ENCODE measurements at places on chromosomes 2 and 18.

DNA sequence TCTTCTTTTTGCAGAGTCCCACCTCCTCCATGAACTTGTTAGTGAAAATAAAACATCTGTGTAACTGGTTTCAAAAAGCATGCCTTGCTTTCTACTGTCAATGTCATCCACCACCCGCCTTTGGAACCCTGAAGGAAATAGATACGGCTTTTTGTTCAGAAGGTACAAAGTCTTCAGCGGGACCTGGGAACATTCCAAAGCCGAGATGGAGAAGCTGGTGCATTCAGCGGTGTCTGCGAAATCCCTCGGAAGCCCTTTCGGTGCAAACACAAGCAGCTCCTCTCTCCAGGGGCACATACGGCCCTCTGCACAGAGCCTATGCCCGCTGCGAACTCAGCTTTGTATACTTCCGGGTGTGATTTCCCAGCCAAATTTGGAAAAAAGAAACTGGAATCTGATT, 555.8 kb upstream of the SALL3 start:
- DNase-seq: no peak

DNA sequence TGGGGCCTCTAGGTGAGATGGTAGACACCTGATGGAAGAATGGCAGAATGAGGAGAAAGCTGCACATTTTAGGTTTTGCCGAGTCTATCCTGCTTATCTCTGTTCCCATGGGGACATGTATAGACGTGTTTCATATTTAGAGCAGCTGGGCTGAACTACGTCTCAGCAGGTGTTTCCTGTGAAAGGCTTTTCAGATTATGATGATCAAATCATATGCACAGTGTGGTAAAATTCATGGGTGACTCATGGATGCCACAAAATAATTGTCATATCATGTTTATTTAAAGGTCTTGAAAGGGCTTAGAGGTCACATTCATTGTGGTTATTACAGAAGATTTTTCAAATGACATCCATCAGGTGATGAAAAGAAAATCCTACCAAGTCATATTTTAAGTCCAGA, 90.5 kb downstream of the ICOS start:
- no peak for DNase-seq

DNA sequence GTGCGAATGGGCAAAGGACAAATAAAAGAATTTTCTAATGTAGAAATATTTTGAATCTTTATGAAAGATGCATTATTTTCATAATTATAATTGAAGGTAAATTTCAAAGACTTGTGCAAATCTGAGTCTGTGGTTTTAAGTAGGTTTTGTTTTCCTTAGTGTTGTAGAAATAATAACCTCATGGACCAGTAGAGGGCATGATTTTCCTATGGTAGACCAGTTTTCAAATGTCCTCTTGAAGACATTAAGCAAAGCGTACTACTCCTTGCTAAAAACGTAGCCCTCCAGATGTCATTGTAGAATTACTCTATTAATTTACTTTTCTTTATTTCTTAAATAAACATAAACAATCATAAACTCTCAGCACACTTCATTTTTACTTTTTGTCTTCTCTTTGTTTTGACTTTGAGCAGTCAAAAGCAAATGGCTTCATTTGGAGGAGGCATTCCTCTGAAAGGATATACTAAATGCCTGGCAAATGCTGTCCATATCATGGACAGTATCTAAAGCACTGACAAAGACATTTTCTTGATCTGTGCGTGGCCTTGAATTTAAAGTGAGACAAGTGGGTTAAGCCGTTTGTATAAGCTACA, 85.8 kb upstream of the FAM237A start:
- no peak for DNase-seq

GRCh38 chr18:35179906-35180305, 60.9 kb upstream of the ZNF397 start:
- no peak for DNase-seq

- no peak for DNase-seq
Measured at GRCh38 chr2:29075894-29076705, 1.8 kb upstream of the PCARE start.

DNA sequence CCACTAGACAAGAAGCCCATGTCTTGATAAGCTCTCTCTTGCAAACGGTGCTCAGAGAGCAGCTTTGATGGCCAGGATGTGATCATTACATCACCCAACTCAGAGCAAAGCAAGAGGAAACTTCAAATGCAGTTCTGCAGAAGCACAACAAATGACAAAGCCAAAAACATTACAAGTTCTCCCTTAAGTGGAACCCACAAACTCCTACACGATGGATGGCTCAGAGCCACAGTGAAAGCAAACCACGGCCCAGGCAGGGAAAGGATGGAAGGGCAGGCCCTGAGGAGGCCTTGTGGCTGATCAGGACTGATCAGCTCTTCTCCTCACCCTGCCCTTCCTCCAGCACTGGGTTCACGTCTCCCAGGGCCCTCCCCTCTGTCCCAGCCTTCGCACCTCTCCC, 326.4 kb downstream of the EIPR1 start:
- no peak for DNase-seq

DNA sequence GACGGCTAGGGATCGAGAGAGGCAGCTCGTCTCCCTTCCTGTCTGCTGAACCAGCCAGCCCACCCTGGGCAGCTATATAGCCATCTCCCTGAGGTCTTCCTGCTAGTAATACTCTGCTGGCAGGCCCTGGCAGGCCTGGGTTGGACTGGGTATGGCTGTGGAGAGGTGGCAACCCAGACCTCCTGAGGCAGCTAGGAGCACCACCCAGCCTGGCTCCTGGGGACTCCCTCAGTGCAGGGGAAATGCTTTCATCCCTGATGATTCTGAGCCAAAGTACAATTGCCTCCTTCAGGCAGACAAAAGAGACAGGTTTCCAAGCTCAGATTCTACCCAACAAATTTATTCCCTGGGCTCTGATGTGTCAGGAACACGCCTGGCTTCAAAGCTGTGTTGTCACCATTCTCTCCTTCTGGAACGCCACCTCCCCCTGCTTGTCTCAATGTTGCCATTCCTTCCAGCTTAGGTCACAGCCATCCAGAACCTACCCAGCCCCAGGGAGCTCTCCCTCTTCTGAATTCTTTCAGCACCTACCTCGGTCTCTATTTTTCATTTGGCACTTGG, 4.7 kb upstream of the DNAJB2 start:
- DNase-seq: no peak

- DNase-seq: no peak
Measured at GRCh38 chr2:71893646-71894045, 254.0 kb downstream of the CYP26B1 start.

DNA sequence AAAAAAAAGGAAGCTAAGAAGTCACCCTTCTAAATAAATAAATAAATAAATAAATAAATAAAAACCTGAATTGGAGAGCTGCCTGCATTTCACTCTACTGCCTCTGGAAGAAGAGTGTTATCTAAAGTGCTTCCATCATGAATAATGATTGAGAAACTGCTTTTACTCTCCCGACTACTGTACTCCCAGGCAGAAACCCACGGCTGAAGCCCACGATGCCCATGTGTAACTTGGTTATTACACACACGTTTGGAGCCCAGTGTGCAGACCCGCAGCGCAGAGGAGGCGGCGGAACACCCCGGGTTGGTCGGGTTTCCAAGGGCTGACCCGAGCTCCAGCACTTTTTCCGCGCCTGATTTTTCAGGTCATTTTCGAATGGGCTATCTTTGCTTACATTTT, 697 bp upstream of the SPATS2L start:
- DNase-seq: no peak

DNA sequence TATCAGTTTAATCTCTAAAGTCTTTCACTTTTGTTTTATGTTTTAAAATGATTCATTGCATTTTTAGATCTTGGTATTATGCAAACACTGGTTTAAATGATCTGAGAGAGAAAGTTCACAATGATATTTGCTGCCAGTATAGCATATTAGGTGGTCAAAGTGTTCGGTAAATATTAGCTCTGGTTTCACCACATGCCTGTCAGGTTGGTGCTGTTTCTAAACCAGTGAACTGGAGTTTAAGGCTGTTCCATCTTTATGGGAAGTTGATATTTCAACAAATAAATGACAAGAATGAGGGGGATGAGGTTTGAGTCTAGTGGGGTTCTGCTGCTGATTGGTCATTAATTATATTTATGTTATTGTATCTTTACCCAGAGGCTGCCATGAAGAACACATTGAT, 436.4 kb downstream of the DCDC2C start:
- DNase-seq: no peak

DNA sequence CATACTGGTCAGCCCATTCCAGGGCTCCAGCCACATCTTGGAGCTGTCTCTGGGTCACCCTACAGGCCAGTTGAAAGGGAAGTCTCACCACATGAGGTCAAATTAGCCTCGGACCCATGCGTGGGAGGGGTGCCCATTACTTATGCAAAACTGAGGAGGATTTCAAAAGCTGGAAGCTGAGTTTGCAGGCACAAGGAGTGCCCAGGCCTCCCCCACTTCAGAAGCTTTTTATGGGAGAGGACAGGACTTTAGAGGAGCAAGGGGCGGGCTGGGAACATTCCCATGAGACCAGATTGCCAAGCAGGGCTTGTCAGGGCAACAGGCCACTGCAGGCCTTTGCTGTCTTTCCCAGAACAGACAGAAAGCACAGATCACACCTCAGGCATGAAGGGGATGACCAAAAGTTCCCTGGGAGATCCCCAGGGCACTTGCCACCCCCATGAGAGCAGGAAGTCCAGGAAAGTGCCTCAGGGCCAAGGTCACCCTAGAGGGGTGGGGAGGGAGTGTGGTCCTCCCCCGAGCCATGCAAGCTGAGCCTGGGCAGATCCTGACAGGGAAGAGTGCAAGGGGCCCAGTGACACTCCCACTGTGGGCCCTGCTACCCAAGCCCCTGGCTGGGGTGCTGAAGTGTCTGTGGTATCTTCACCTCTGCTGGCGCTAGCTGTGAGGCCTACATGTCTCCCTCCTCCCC, 267.7 kb downstream of the BCL11A start:
- no peak for DNase-seq

- no peak for DNase-seq
Measured at GRCh38 chr2:85355521-85355920, 952 bp downstream of the ELMOD3 start.

DNA sequence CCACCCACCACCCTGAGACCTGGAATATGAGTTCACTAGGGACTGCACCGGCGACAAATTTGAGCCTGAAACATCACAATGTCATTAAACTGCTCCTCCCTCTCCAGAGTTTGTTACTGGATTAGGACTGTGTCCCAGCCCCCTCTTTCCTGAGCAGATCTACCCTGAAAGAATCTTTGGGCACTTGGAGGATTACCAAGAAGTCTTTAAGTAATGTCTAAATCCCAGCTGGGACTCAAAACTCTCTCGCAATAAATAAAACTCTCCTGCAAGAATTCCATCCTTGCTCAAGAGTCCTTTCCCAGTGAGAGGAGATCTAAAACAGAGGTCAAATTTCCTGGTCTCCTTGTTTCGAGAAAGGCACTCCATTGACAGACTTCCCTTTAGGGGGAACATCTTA, 20.9 kb downstream of the GKN2 start:
- DNase-seq: no peak

DNA sequence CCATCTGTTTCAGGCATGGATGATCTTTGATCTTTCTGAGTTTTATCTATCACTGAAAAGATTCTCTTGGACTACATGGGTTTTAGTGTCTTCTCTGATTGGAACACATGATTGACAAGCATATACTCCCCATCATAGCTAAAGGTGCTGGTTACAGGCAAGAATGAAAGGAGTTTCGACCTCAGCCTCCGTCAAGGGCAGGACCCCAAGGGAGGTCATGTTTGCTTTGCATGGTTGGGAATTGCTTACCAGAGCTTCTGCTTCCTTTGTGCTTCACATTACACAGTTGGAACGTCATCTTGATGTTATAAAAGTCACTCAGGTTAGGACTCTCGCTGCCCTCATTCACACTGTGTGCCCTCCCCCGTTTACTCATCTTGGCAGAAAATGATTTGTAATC, 287.7 kb downstream of the PIK3C3 start:
- DNase-seq: no peak

DNA sequence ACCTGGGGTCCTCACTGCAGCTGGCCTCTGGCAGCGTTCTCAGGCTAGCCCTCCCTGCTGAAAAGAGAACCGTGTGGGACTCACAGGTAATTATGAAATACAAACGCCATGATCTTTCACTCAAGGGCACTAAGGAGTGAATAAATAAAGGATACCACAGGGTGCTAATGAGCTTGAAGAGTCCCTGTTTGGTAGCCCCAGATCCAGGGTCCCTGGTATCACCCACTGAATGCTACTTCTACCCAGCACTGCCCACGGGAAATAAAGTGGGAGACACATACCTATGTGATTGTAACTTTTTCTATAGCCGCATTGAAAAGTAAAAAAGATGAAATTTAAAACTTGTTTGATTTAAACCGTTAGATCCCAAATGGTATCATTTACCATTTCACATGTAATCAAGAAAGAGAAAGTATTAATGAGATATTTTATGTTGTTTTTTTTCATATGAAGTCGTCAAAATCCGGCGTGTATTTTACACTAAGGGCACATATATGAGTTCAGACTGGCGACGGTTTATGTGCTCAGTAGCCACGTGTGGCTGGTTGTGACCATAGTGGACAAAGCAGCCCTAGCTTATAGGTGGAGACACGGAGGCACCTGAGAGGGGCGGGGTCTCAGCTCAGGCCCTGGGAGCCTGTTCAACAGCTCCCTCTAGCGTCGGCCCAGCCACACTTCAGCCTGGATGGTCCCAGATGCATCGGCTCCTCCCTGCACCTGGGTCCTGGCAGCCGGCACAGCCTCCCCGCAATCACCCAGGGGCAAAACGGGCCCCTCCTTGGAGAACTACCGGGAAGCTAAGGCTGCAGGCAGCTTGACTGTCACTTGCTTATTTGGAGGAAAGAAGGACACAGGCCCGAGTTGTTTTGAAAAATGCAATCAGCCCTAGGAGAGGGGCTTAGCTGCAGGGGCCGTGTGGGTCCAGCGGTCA, 39.2 kb downstream of the ODC1 start:
- DNase-seq: peak; percentile 91

GRCh38 chr2:26854283-26854827, 6.4 kb downstream of the DPYSL5 start:
- peak; percentile 23 for DNase-seq

DNA sequence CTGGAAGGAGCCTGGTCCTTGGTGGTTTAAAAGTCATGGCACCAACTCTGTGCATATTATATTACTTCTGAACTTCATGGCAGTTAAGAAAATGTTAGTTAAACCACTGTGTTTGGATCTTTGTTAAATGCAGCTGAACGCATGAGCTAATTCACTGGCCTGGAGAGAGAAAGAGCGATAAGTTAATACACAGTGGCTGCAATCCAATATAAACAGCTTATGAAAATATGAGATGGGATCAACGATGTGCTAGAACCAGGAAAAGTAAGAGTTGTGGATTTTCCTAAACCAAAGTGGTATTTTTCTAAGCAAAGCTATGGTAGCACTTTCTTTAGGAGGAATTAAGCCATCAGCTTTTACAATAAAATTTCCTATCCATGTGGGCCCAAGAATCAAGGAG, 326.7 kb downstream of the MTX2 start:
- no peak for DNase-seq

DNA sequence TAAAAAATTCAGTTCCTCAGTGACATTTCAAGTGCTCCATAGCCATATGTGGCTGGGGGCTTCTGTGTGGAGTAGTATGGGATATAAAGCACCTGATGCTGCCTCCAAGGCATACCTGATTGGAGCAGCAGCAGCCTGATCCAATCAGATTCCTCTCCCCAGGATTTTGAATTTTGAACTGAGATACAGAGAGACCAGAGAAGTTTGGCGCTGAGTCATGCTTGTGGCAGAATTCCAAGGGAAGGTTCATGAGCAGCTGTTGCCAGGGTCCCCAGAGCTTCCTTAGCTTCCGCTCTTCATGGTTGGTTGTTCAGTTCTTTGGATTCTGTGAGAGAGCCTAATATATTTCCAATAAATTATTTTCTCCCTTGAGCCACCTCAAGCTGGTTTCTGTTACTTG, 29.0 kb upstream of the CFAP36 start:
- no peak for DNase-seq

- no peak for DNase-seq
Measured at GRCh38 chr18:78699499-78699898, 280.1 kb upstream of the SALL3 start.
